ENCODE measurements at places on chromosomes 3 and 15.

GRCh38 chr3:108389372-108389771 is 93.0 kb downstream of the HHLA2 start:
- no peak for DNase-seq

DNA sequence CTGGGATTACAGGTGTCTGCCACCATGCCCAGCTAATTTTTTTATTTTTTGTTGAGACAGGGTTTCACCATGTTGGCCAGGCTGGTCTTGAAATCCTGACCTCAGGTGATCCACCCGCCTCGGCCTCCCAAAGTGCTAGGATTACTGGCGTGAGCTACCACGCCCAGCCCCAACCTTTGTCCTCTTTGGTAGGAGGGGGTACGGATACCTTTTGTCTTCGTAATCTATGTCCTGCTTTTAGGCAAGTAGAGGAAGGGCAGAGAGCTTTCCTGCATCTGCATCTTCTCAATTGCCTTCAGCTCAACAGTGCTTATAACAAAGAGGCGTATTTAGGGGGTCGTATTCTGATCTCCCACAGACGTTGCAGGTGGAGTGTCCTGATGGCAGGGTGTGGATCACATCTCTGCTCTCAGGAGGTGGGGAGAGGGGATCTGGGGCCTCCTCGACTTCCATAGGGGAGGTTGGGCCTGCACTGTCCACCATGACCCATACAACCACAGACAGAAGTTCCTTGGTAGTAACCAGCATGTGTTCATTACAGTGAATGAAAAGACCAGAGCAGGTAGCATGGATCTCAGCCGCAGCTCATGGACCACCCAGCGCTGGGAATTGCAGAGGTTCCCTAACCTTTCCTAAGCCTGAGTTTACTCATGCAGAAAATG is 21.4 kb upstream of the KCTD6 start:
- DNase-seq, result no peak

- no peak for DNase-seq
These were observed 32.9 kb upstream of the SLC22A13 start for GRCh38 chr3:38232701-38233100.

- DNase-seq, result no peak
These were observed 10.9 kb upstream of the ITGA11 start for GRCh38 chr15:68442903-68443302.

DNA sequence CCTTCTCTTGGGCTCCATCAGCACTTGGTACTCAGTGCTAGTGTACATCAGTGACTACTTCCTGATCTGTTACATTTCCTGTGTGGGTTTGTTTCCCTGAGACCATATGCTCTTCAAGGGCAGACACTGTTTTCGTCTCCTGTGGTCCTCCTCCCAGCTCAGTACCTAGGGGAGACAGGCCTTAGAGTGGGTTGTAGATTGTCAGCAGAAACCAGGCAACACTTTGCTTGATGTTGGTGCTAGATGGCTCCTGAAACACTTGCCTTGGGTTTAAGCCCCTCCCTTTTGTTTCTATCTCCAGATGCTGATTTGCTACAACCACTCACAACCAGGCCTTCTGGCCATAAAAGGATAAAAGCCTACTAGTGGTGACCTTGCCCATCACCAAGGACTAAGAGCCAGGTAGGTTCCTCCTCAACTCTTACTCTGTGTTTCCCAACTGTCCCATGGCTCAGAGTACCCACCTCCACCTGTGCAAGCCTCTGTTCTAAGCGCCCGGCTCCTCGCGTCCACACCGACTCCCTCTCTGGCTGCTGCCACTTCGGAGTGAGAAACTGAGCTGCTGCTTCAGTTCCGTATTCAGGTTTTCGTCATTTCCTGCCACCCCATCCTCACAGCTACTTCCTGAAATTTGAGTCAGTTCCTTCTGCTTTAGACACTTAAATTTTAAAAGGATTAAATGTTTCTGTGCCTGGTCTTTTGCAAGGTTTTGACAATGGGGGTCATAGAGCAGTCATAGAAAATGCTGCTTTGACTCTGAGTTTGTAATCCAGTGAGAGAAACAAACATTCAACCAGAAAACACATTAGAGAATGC is at the start of gene HCLS1:
TSS of gene HCLS1 (minus strand) at position 548 of the 816 bp plus-strand sequence. CDS start 2,556 bp downstream, outside the sequence.
- DNase-seq, result peak; percentile 55

DNA sequence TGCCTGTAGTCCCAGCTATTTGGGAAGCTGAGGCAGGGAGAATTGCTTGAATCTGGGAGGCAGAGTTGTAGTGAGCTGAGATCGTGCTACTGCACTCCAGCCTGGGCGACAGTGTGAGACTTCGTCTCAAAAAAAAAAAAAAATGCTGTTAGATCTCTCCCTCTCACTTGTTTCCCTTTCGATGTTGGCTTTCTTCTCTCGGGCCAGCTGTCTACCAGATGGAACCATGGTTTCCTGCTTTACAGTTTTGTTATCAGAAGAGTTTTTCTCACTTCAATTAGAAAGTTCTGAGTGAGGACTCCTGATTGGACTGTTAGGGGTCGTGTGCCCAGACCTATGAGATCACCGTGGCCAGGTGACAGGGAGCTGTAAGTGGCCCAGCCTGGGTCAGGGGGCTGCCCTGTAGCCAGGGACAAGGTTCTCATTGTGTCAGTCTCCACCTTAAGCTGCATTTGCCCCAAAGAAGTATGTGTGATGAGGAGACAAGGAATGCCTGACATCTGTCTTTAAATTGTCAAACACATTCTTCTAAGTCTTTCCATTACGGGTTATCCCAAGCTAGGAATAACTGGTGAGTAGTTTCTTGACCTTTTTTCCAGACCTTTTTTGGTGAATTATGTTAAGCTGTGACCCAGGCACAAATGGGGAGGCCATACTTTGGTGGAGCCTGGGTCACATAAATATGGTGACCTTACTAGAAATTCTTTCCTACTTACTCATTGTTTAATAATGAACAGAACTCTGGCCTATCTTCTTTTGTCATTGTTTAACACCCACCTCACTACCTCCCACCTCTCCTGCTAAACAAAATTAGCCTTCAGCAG is 25.2 kb downstream of the SNAPC5 start:
- peak; percentile 4 for DNase-seq
